ENCODE measurements at places on chromosomes 7 and 10.

DNA sequence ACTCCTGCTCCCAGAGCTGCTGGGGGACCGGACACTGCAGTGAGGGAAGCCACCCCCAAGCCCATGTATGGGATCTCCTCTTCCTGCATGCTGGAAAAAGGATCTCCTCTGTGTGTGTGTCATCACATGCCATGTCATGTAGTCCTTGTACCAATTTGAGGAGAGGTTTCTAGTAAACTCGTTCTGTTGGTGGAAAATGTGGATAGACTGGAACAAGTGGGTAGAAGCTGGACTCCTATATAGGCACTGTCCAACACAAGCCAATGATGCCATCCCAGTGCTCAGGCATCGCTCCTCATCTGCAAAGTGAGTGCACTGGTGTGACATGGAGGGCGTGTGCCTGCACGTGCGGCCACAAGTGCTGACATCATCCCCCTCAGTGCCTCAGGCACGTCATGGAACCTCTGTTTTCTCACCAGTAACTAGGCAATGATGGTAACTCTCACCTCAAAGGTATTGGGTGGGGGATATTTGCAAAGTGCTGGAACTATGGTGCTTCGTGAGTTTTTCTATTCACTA is 19.3 kb downstream of the MYO1G start:
- peak; percentile 65 for DNase-seq

DNA sequence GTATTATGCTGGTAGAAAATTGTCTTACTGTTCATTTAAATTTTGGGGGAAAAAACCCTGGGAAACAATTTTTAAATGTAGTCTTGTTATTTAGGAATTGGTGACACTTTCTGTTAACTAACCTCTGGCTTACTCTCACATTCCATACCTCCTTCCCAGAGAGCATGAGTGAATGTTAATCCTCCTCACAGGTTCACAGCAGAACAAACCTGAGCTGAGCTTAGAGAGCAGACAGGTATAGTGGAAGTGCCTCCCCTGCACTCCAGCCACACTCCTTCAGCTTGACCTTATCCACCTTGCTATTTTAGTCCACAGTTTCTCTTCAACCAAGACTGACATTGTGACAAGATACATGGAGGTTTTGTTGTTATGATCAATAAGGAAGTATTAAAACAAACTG is 235.9 kb downstream of the FOXP2 start:
- DNase-seq = no peak

DNA sequence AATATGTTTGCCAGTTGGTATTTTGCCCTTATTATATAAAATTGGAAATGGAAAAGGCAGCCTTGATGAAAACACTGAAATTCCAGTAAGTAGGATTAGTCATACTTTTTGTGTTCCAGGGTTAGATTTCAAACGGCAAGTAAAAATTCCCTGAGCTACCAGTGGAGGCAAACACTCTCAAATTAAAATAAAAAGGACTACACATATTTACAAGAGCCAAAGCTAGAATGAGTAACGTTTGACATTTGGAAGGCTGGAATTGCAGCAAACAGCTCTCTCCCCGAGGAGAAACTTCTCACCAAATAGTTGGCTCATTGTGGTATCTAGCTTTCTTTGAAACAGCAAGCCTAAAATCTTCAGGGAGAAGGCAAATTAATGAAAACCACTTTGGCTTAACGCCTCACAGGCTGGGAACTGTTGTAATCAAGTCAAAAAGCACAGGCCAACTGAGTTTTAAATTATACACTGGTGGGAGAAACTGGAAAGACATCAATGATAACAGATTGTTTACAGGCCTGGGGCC is 288.4 kb downstream of the SNX13 start:
- DNase-seq = peak; percentile 88

GRCh38 chr7:69843653-69844052 is 245.4 kb downstream of the AUTS2 start:
- no peak for DNase-seq

GRCh38 chr7:93902777-93903423 is 3.5 kb upstream of the GNGT1 start:
- DNase-seq = peak; percentile 53

DNA sequence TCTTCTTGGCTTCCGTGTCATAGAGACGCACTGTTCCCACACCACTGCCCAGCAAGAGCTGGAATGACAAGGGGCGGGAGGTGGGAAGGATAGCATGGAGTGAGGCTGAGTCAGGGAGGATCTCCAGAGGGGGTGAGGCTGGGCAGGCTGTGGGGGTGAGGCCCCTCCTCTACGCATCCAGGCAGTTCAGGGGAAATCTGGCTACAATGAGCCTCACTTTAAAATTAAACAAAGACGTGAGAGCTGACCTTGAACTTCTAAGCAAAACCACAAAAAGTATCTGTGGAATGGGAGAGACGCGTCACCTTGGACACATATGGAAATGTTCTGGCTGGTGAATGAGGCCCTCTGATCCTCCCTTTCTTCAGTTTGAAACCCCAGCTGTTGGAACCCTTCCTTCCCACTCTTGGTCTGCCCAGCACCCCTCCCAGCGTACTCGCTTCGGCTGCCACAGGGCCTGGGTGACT is 17.7 kb downstream of the WDR91 start:
- DNase-seq = no peak

- DNase-seq = no peak
These were observed 4.6 kb upstream of the LDB3 start for GRCh38 chr10:86663576-86664339.
